ENCODE measurements at places on chromosomes 2 and 18.

DNA sequence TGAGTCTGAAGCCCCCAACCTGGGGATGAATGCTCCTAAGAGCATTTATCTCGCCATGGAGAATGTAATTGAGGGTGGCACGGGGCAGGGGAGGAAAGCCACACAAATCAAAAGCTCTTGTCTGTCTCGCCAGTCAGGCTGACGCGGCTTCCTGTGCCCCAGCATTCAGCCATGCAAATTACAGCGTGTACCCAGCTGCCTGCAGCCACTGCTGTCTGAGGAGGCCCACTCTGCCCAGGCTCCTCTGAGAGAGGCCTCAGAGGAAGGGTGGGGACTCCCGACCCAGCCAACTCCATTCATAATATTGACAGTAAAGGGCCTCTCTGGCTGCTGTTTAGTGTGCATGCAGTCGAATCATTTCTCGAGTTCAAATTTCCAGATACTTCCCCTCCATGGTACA, 22.0 kb downstream of the SMAD7 start:
- no peak for DNase-seq

GRCh38 chr2:203451689-203452088, 83.4 kb downstream of the RAPH1 start:
- no peak for DNase-seq

DNA sequence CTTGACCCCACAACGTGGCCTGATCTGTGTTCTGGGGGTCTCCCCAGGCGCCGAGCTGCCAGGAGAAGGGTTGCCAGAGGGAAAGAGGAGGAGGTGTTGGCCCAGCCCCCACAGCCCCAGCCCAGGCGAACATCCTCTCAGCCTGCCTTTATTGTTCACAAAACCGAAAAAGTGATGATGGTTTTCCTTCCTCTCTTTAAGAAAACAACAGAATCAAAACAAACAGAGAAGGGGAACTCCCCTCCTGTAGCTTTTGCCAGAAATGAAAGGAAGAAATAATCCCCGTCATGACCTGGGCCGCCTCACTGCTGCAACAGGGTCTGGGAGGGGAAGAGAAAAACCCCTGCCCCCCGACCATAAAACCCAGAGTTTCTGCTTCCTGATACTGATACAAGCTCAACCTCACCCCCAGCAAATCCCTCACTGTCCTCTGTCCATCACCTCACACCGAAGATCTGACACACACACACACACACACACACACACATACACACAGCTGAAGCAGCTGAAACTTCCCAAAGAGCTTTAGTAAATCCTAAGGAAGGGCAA, 52.0 kb downstream of the ZFP36L2 start:
- DNase-seq: no peak

DNA sequence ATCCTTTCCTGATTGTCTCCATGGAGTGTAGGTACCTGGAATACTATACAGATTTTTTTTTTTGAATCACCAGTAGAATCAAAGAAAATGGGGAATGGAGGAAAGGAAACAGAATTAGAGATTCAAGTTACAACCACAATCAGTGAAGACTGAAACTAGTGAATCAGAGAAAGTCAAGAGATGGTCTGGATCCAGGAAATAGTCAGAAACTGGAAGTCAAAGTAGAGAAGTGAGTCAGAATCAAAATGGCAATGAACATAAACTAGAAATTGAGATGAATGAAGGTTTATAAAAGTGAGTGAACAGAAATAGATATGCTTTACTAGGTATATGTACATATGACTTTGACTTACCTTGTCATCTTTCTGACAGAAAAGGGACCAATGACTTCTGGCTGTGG, 579.0 kb downstream of the PLCL1 start:
- DNase-seq: no peak

DNA sequence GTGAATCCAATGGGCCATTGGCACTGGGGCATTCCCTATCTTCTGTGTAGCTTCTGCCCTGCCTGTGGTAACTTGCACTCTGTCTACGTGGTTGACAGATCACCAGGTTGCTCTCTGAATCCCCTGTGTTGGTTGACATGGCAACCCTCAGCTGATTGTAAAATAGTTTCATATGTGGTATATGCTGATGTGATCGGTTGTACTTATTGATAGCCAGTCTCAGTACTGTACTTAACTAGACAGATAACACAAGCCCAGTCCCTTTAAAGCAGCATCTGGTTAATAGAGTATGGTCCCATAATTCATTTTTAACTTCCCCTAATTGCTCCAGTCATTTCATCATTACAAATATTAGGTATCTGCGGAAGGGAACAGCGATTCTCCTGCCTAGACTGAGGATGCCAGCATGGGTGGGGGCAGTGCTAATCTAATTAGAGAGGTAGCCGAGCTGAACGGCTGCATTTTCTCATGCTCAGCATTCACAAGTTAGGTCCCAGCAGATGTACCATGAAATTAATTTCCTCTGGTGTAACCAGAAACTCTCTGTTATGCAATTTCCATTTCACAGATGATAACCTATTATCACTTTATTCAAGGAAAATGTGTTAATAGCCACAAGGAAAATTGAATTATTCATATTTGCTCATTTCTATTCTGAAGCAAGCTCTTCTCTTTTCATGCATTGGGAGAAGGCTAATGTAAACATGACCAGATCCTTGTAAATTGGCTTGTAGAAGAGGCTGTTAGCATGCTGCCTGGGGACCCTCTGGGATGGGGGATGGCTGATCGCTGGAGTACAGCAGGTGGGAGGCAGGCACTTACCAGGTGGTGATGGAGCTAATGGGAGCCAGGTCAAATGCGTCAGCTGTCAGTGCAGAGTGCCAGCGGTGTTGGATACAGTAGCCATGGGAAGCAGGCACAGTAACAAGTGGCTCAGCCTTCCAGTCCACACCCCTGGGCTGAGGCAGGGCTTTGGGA, 608.3 kb downstream of the GALR1 start:
- no peak for DNase-seq

GRCh38 chr2:8541636-8542035, 140.2 kb upstream of the ID2 start:
- no peak for DNase-seq

GRCh38 chr18:2396162-2396505, 175.2 kb downstream of the METTL4 start:
- DNase-seq: no peak

DNA sequence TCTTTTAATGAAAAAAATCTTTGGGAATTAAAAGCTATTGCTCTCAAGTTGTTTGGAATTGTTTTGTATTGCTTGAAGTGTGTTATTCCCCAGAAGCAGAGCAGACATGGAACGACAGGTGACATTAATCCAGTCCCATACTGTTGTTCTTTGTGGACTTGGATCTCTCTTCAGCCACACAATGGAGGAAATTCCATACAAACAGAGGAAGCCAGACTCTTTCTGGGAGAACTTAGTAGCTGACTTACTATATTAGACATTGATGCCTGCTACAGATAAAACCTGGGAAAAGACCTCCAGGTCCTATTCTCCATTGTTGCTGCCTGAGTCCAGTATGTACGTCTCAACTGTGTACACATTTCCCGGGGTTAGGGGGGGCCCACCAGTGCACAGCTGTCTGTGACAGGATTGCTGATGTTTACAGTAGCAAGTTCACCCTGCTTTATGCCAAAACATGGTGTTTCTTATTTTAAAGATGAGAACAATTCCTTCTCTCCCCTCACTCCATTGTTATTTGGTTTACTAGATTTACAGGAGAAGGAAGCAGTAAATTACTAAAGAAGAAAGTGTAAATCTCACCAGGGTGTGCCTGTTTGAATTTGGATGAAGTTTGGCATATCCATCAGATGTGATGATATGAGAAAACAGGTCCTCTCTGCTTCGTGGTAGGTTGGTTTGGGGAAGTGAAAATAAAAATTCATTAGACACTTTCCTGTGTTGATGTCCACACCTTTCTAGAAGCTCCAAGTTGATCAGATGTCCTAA, 142.4 kb upstream of the RBBP8 start:
- DNase-seq: no peak

DNA sequence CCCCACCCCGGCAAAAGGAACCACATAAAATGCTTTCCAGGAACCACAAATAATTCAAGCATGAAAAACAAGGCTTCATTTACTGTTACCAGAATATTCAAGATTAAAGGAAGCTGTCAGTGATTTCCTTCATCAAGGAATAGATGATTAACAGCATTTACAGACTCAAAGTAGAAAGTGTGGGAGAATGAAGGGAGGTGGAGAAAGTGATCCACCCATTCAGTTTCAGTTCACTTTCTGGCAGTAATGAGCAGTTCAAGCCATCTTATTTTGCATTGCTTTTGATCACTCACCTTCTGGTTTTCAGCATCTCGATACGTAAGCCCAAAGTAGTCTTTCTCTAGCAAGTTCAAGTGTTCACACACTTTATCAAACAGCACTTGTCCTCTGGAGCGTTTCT, 99.0 kb downstream of the EPB41L3 start:
- DNase-seq: no peak

DNA sequence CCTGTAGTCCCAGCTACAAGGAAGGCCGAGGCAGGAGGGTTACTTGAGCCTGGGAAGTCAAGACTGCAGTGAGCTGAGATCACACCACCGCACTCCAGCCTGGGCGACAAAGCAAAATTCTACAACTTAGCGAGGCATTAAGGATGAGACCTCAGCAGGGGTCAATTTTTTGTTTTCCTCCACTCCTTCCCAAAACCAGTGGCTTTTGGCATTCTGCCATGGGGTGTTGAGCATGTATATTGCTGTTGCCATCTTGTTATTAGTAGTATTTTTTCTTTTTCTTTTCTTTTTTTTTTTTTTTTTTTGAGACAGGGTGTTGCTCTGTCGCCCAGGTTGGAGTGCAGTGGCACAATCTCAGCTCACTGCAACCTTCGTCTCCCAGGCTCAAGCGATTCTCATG, 8.9 kb upstream of the GIGYF2 start:
- DNase-seq: no peak

DNA sequence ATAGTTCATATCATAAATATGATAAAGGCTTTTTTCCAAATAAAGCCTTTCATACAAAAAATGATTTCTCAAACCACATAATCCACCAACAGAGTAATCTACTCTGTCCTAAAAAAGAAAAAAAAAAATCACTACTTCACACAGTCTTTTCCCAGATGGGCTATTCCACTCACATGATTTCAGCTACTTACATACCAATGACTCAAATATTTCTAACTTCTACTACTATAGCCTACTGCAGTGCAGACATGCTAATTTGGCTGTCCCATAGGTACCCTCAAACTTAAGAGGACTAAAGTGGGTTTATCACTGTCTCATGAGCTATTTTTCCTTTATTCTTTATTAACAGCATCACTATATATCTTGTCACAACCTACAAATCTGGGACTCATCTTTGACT, 57.4 kb downstream of the SLC66A3 start:
- no peak for DNase-seq

DNA sequence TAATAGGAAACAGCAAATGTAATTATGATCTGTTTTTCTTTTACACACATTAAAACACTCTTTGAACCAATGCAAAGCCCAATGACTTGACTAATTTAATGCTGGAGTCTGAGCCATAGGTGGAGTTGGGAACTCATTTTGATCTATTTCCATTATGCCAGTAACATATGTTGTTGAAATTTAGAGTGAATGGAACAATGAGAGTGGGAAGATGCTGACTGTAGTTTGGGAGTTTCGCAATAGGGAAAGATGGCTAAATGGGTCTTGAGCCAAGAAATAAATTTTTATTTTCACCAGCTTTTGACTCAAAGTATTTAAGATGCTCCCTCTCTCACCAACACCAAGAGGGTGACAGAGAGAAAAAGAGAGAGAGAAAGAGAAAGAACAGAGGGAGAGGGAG, 246.7 kb downstream of the DLGAP1 start:
- DNase-seq: no peak

DNA sequence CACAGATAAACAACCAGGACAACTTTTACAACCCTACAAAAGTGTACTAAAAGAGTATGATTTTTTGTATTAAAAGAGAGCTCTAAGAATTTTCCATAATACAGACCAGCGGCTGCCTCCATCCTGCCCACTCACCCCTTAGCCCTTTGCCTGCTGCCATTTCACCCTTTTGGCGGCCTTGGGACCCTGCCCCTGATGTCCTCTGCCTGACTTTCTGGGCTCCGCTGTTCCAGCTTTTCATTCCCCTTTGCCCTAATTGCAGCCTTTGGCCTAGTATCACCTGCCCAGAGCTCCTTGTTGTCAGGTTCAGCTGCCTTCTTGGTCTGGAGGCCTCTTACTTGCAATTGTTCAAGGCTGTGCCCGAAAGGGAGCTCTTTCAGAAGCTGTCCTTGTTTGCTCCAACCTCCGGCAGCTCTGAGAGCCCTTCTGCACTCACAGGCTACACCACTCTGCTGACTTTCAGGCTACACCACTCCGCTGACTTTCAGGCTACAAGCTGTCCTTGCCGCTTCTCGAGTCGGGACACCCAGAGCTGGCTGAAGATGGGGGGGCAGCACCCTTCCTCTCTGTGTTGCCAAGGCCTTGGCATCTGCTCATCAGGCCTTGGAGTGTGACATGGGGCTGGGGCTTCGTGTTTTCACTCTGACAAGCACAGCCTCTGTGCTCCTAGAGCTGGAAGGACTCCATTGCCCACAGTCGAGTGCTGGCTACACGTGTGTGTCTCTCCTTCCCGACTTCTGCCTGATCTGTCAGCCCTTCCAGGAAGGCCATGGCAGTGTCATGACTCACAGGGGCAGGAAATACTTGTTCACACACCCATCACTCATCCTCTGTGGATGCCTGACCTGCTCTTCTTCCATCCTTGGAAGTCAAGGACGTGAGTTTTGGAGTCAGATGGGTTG, 43.1 kb upstream of the HDAC4 start:
- DNase-seq: no peak

- DNase-seq: no peak
Observed at GRCh38 chr2:126317790-126318431, 338.0 kb upstream of the GYPC start.

GRCh38 chr2:144331674-144332355, 188.1 kb downstream of the ZEB2 start:
- no peak for DNase-seq

GRCh38 chr2:85380048-85380447, 25.5 kb downstream of the ELMOD3 start:
- no peak for DNase-seq

GRCh38 chr18:13376841-13377351, 158.3 kb downstream of the LDLRAD4 start:
- DNase-seq: no peak

DNA sequence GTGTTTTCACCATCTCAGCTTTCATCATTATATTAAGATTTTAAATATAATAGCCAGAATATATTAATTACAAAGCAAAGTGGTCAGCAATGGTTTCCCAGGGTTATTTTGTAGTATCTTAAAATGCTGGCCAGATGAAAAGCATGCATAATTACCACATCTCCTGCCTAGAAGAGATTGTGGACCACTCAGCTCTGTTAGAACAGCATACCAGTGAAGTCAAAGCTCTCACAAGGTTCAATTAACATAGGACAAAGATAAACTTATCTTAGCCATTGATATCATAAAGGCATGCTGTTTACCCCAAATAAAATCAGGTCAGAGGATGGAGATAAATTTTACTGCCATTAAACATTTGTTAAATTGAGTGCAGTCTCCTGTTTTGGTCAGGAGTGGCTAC, 19.3 kb upstream of the PDE1A start:
- DNase-seq: no peak

- no peak for DNase-seq
Observed at GRCh38 chr2:217127744-217128143, 267.9 kb upstream of the TNP1 start.

GRCh38 chr2:127064642-127065250, 42.2 kb downstream of the BIN1 start:
- no peak for DNase-seq
